ENCODE measurements at places on chromosomes 1 and 21. TPM values are rescaled to one million over a fixed set of nuclear protein-coding genes. Genes with fewer than 3 reads are reported as not detected.

The CYP4X1 gene
- 2.4 TPM for total RNA-seq

The PPIAL4G gene
- total RNA-seq, result not detected

The CYP4A22 gene
- 69.9 TPM for total RNA-seq

The OR2G6 gene
- not detected for total RNA-seq

The HAO2 gene
- total RNA-seq, result 206 TPM

The CSF1 gene
- 12.5 TPM for total RNA-seq

The OR2L3 gene
- total RNA-seq, result not detected

The ADORA1 gene
- total RNA-seq, result 0.53 TPM

The SPATA21 gene
- total RNA-seq, result not detected

The JUN gene
- total RNA-seq, result 12.4 TPM

The IQCC gene
- total RNA-seq, result 0.53 TPM

The TIAM1 gene
- 6.4 TPM for total RNA-seq

The FAM163A gene
- 0.05 TPM for total RNA-seq

The ADAM30 gene
- not detected for total RNA-seq

The ASCL5 gene
- not detected for total RNA-seq

The AGTRAP gene
- total RNA-seq, result 9.0 TPM

The KIF26B gene
- 0.35 TPM for total RNA-seq

The PROK1 gene
- total RNA-seq, result not detected

The C4BPB gene
- total RNA-seq, result 223 TPM

The GBP1 gene
- 11.1 TPM for total RNA-seq

The ADPRS gene
- 9.0 TPM for total RNA-seq

The DCST1 gene
- total RNA-seq, result 0.13 TPM

The OR2T35 gene
- not detected for total RNA-seq

The CD34 gene
- total RNA-seq, result 1.1 TPM

The EPHA10 gene
- total RNA-seq, result 0.03 TPM

The CFHR3 gene
- 279 TPM for total RNA-seq

The USH2A gene
- total RNA-seq, result 1.5 TPM

The S100B gene
- not detected for total RNA-seq

The GNAT2 gene
- 0.25 TPM for total RNA-seq

The CACNA1S gene
- not detected for total RNA-seq

The FTCD gene
- total RNA-seq, result 668 TPM

The DNM3 gene
- total RNA-seq, result 0.40 TPM

The FLG gene
- total RNA-seq, result not detected

The E2F2 gene
- 0.15 TPM for total RNA-seq

The SEMA6C gene
- total RNA-seq, result 6.4 TPM

The DENND1B gene
- total RNA-seq, result 9.5 TPM

The TRABD2B gene
- 15.1 TPM for total RNA-seq

The PDZK1 gene
- 76.0 TPM for total RNA-seq

The RPE65 gene
- not detected for total RNA-seq

The LAMB3 gene
- 7.8 TPM for total RNA-seq

The BCAN gene
- total RNA-seq, result not detected

The UBE2U gene
- total RNA-seq, result not detected

The ZNF593OS gene
- not detected for total RNA-seq

The SPRR2F gene
- not detected for total RNA-seq

The IVL gene
- not detected for total RNA-seq

The C1orf56 gene
- 4.3 TPM for total RNA-seq

The URB1 gene
- 9.2 TPM for total RNA-seq

The OXCT2 gene
- not detected for total RNA-seq

The LCE6A gene
- total RNA-seq, result not detected

The MSH4 gene
- 0.08 TPM for total RNA-seq

The LCE2A gene
- not detected for total RNA-seq

The GPX7 gene
- total RNA-seq, result 2.1 TPM

The RTCA gene
- 16.6 TPM for total RNA-seq

The YIPF1 gene
- 18.3 TPM for total RNA-seq

The HPDL gene
- total RNA-seq, result not detected

The ERG gene
- total RNA-seq, result 4.0 TPM
